ENCODE measurements at places on chromosomes 7 and 10.

DNA sequence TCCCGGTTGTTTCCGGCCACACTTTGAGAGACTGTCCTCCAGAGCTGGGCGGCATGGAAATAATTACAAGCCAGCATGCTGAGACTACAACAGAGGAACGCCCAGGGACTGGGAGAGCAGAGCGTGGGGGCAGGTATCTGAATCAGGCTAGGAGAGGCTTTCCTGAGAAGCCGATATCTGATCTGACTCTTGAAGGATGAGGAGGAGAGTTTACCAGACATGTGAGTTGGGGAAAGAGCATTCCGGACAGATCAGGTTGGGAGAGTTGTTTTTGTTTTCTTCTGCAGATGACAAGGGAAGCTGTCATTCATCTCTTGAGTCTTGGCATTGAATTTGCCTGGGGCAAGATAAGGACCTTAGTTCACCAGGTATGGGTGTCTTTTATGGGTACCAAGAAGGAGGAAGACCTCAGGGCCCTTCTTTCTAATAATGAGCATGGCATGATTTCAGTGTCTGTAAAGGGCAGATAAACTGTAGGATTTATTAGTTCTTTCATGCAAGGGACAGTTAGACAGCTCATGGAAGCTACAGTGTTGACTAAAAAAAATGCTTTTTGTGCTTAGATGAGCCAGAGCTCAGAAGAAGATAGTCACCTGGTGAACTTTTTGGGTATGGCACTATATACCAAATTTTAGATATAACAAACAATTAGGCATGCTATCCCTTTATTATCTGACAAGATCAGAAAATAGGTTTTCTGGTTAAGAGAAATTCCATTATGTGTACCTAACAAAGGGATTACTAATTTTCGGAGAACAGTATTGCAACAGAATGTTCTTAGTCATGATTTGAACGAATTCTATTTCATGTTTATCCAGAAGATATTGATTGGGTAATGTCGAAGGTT, 36.2 kb downstream of the WBP1L start:
- no peak for DNase-seq

DNA sequence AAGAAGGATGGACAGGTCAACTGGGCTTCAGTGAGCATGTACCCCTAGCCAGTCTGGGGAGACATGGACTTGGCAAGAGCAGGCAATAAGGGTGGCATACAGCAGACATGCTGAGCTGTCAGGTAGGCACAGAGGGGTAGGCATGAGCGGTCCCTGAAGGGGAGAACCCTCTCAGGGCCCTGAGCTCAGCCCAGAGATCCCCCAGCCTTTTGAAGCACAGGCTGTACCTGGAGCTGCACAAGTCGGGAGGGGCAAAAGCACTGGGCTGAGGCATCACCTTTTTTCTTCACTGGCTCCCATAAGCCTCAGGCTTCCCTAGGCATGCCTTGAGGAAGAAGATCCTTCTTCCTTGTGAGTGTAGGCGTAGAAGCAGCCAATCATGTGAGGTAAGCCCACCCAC, 42.3 kb downstream of the ZNF727 start:
- no peak for DNase-seq

- no peak for DNase-seq
Observed at GRCh38 chr7:50146692-50147091, 53.6 kb upstream of the ZPBP start.

- no peak for DNase-seq
Observed at GRCh38 chr10:102814453-102814871, 22.8 kb downstream of the CYP17A1 start.

DNA sequence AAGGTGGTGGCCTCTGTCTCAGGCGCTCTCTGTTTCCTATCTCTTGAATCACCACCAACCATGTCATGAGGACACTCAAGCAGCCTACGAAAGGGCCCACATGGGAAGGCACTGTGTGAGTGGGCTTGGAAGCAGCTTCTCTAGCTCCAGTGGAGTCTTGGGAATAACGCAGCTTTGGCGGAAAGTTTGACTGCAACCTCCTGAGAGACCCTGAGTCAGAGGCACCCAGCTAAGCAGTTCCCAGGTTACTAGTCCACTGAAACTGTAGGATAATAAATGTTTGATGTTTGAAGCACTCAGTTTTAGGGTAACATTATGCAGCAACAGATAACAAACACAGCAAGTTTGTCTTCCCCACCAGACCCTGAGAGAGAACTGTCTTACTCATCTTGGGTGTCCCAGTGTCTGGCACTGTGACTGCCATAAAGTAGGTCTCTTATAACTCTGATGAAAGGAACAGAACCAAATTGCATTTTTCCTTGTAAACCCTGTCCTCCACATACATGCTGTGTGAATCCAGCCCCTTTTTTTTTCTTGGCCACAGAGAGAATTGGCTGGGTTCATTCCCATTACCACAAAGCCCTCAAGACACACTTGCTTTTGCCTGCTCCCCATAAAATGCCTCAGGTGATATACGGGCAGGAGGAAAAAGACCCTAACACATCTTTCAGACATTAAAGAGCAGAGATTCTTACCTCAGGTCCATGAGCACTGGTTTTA, 185.5 kb downstream of the ZNF365 start:
- DNase-seq = no peak

- no peak for DNase-seq
Observed at GRCh38 chr7:8151161-8151725, 110.7 kb downstream of the ICA1 start.

DNA sequence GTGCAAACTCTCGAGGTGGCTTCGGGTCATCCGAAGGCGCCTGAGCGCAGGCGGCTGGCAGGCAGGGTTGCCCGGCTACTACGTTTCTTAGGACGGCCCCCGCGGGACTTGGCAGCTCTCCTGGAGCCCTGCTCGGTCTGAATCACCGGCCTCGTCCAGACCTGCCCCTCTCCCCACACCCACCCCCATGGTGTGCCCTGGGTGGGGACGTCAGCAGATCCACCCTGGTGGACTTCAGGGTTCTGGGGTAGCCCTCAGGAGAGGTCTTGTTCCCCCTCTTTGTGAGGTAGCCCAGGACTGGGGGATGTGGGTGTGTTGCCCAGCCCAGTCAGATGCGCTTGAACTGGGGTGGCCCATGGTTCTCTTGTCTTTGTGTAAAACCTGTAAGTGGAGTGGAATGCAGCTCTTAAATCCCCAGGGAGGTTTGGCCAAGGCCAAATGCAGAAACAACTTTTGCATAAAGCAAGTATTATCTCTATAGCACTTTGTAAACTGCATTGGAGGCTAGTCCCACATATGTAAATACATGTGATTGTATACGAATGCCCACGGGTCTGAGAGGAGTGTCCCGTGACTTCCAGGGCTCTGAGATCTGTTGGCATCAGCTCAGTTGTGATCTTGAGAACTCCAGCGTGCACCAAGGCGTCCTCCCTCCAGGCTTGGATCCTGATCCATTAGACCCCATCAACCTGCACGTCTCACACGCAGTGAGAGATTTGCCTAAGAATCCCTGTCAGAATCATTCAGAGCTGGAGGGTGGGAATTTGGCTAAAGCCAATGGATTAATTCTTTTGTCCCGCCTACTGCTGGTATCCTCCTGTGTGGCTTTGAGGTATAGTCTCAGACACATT, 1.8 kb downstream of the PFKFB3 start:
- DNase-seq = no peak

DNA sequence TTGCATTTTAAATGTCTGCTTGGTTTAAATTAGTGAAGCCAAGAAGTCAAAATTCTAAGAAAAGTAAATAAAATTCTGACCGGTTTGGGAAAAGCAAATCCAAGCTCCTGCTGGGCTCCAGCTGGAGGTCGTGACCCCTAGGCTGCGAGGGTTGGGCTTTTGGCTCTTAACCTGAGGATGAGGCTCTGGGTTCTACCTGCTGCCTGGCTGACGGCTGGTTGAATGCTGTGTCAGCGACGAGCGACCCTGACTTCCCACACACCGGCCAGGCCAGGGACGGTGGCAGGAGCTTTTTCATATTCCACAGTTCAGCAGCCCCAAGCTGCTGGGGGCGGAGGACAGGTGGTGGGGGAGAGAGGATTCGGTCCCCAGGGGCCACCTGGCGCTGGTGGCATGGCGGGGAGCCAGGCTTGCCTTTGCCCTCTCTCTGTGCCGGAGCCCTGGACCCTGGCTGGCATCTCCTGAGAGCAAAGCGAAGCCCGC, 843 bp upstream of the PLPP4 start:
- DNase-seq = no peak

DNA sequence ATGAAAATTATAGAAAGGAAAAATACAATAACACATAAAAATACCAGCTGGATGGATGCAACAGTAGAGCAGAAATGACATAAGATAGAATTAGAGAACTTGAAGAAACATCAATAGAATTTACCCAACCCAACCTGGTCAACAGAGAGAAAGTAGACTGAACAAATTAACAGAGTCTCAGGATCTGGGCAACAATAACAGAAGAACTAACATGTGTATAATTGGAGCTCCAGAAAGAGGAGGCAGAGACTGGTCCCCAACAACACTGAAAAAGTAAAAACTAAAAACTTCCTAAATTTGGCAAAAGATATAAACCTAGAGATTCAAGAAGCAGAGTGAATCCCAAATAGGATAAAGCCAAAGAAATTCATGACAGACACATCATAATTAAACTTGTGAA, 458.8 kb downstream of the RPS24 start:
- DNase-seq = no peak

DNA sequence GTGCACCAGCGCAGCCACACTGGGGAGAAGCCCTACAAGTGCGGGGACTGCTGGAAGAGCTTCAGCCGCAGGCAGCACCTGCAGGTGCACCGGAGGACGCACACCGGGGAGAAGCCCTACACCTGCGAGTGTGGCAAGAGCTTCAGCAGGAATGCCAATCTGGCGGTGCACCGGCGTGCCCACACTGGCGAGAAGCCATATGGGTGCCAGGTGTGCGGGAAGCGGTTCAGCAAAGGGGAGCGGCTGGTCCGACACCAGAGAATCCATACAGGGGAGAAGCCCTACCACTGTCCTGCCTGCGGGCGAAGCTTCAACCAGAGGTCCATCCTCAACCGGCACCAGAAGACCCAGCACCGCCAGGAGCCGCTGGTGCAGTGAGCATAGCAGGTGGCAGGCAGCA, 12.9 kb downstream of the ZSCAN25 start:
- no peak for DNase-seq

DNA sequence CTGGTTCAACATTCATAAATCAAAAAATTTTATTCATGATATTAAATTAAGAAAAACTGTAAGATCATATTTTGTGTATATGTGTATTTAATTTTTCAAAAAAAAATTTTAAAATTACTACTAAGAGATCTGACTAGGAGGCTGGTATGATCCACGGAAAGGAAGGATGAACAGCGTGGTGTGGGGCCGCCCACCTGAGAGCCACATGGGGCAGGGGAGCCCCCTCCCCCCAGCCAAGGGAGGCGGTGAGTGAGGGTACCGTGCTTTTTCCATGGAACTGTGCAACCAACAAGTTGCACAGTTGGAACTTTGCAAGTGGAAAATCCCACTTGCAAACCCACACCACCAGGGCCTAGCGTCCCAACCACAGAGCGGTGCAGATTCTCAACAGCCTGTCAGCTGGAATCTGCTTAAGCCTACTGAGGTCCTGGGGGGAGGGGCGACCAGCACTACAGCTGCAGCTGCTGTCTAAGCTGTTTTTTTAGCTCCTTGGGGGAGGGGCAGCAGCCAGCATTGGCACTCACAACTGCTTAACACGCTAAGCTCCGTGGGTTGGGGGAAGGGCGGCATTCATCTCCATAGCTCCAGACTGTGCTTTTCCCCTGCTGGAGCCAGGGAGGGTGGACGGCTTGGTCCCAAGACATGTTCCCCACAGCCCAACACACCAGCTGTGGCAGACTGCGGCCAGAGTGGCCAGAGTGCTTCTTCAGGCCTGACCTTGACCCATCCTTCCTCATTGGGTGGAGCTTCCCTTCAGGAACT, 94.2 kb upstream of the IGFBP3 start:
- no peak for DNase-seq

DNA sequence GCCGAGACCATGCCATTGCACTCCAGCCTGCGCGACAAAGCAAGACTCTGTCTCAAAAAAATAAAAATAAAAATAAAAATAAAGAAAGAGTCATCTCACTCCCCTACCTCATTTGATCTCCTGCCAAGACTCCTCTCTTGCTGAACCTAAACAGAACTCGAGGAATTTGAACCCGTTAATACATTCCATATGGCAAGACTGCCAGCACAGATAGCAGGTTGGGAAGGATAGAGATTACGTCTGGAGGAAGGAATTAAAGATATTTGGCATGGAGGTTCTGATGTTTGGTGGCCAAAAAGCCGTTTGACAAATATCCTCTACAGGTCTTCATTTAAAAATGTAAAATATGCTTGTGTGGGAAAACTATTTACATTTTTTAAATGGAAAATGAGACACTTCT, 549.6 kb downstream of the HTR7 start:
- no peak for DNase-seq

DNA sequence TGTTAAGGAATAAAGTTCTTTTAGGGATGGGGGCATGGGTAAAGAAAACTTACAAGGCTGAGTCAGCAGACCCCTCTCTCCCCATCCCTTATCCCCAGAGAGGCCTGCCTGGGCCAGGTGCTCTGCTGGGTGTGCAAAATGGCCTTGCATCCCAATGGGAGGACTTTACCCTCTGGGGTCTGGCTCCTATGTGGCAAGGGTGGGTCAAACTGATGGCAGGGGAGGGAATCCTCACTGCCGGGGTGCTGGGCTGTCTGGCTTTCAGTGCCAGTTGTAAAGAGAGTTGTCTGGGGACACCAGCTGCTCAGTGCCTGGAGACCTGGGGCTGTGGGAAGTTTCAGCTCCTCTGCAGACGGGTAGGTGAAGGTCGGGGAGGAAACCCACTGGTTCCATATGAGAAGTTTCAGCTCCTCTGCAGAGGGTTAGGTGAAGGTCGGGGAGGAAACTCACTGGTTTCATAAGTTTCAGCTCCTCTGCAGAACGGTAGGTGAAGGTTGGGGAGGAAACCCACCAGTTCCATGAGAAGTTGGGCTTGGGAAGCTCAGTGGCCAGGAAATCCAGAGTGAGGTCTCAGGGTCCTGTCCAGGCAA, 127.2 kb upstream of the PODXL start:
- DNase-seq = no peak

- DNase-seq = no peak
Observed at GRCh38 chr10:118800920-118801319, 46.1 kb upstream of the CACUL1 start.

GRCh38 chr7:116726149-116726548, 54.2 kb downstream of the MET start:
- no peak for DNase-seq

DNA sequence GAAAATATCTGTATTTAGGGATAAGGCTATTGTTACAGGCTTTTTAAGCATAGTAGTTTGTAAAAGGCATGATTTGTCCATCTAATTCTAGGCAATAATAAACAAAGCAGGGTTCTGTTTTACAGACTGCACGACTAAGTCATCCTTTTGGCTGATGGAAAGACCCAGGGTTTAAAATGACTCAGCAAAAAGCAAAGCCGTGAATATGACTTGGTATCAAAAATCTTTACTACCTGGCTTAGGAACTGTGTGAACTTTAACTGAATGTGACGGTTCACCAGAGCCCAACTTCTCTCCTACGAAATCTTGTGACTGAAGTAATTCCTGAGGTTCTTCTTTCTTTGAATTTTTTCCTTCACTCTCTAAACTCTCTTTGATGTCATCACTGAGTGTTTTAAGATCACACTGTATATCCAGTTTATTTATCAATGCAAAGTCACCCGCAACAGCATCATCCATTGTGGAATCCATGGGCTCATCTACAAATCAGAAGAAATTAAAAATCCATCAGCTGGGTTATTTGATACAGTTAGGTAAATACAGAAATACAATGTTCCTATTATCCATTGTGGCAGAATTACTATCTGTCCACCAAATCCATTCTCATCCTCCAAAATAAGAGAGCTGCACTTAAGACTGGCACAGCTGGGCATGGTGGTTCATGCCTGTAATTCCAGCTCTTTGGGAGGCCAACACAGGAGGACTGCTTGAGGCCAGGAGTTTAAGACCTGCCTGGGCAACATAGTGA, 17.0 kb downstream of the ATE1 start:
- no peak for DNase-seq

Measured in GM04503 (cell line).